ENCODE measurements at places on chromosomes 5 and 9. TPM values are rescaled to one million over a fixed set of nuclear protein-coding genes. Genes with fewer than 3 reads are reported as not detected.

DNA sequence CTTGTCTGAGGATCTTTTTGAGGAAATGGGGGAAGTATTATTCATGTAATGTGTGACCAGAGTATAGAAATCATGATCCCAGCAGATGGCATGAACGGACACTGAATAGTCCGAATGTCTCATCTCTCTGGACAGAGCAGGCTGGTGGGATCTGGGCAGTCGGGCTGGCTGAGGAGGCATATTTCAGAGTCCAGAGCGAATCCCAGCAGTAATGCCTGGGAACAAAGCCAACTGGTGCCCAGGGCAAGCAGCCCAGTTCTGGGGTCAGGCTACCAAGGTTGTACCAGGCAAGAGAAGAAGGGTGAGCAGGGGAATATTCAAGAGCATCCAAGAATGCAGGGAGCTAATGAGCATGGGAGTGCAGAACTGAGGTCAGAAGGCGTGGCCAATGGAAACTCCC is 306.4 kb downstream of the ZSWIM6 start:
- peaks cover 13% of the 10 kb centered on the region for H3K4me1 ChIP-seq
- no peak overlapping the region for H3K4me3 ChIP-seq
- no peaks in the 10 kb centered on the region for H3K36me3 ChIP-seq
- peak overlapping the region; percentile 66 for H3K27ac ChIP-seq

The HAUS6 gene
- total RNA-seq, result 5.6 TPM

DNA sequence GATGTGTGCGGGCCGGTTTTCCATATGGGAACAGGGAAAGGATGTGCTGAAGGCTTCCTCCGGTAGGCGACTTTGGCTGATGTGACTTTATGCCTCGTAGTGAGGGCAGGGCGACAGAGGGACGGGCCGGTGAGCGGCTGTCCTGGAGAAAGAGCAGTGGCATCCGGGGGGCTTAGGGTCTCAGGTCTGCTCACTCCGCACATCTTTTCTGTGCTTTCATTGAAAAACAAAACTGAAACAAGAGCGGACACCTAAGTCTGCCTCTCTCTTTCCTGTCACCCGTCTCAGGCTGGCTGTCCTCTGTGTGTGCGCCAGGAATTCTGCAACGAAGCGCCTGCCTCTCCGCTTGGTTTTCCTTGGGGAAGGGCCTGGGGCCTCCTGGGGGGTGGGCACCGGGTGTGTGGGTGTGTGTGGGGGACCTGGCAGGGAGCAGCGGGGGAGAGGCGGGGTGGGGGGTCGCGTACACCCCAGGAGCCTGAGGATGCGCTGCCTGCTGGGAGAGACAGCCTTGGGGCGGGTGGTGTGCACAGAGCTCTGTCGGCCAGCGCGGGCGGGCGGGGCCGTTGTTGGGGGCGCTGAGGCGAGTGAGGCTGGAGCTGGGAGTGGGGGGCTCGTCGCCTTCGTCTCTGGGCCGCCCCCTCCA is 580 bp upstream of the PRRX2 start:
- no peaks in the 10 kb centered on the region for H3K36me3 ChIP-seq
- H3K4me3 ChIP-seq, result peak overlapping the region; percentile 61
- H3K4me1 ChIP-seq, result peaks cover 15% of the 10 kb centered on the region
- H3K27ac ChIP-seq, result no peak overlapping the region
- no peak for DNase-seq
- peaks cover 83% of the 10 kb centered on the region for H3K27me3 ChIP-seq

DNA sequence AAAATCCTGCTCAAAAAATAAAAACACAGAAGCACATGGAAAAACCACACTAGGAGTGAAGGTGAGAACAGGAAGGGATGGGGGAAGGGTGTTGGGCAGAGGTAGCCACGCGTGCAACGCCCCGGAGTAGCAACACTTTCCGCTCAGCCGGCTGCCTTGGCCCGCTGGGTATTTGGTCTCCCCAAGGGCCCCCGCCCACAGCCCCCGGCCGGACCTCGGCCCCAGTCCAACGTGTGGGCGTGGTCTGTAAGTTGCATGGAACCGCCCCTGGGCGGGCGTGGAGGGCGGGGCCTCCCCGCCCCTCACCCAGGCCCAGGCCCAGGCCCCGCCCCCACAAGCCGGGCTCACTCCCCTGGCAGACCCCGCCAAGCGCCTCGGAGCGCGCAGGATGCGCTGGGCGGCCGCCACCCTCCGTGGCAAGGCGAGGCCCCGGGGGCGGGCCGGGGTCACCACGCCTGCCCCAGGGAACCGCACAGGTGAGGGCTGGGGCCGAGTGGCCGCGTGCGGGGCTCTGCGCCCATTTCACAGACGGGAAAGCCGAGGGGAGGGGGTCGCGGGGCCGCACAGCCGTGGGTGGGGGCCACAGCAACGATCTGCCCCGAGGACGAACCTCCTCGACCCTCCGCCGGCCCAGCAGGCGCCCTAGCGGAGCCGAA is at the start of gene SUSD3:
Gene SUSD3, plus strand, starts transcription at position 347 of the 656 bp plus-strand sequence. Its CDS starts 42 bp downstream, at position 389.
- H3K27me3 ChIP-seq, result peaks cover 45% of the 10 kb centered on the region
- DNase-seq, result peak; percentile 54
- no peaks in the 10 kb centered on the region for H3K36me3 ChIP-seq
- peaks cover 25% of the 10 kb centered on the region for H3K4me1 ChIP-seq

- H3K27me3 ChIP-seq, result no peaks in the 10 kb centered on the region
- no peaks in the 10 kb centered on the region for H3K4me1 ChIP-seq
- DNase-seq, result no peak
These were observed 35.8 kb downstream of the ZNF782 start for GRCh38 chr9:96818533-96818932.

DNA sequence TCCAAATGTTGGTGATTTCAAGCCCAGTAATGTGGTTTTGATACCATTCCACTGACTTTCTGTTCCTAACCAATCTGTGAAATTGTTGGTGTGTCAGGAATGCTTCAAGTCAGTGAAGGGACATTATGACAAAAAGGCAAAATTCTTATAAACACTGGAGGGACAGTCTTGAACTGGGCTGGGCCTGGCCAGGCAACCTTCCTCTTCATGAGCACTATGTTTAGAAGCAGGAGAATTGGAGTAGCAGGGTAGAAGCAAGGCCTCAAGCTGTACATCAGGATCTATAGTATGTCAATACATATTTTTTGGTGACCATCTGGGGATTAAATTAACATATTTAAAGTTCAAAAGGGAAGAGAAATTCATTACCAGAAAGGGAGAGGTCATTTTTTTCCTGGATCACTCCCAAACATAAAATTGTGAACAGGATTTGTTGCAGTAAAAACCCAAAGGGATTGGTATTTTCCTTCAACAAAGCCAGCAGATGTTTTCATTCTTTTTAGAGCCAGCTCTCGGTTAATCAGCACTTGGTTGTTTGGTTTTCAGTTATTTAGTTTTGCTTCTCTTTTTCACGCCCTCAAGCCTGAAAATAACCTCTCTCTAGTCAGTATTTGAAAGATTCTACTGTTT is 77.9 kb upstream of the PIK3R1 start:
- peak overlapping the region; percentile 41 for H3K27ac ChIP-seq
- H3K27me3 ChIP-seq, result no peaks in the 10 kb centered on the region
- no peak for DNase-seq
- H3K36me3 ChIP-seq, result no peaks in the 10 kb centered on the region
- H3K4me1 ChIP-seq, result peaks cover 8% of the 10 kb centered on the region

The SPINK7 gene
- total RNA-seq, result not detected
